ENCODE measurements at places on chromosomes 11 and 22.

DNA sequence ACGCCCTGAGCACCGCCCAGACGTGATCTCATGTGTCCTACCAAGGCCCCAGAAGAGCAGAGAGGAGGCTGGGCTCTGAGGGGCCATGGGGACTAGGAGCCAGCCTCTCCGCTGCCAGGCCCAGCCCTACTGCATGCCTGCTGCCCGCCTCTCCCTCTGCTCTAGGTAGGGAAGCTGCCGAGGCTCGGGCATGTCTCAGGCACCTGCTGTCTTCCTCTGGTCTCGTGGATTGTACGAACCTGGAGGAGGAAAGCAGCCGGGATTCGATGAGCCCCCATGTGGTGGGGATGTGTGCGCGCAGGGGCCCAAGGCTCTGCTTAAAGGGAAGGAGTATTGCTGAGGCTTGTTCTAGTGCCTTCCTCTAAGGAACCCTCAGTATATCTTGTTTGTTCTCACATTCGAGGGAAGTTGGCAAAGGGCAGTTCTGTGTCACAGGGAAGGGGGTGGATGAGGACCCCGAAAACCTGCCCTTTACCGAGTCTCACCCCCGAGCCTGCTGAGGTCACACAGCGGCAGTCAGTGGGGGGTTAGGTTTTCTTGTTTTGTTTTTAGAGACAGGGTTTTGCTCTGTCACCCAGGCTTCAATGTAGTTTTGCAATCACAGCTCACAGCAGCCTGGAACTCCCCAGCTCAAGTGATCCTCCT lies 21.2 kb downstream of the DAGLA start:
- DNase-seq = no peak

GRCh38 chr11:88151709-88152265 lies 23.5 kb downstream of the RAB38 start:
- DNase-seq = no peak

DNA sequence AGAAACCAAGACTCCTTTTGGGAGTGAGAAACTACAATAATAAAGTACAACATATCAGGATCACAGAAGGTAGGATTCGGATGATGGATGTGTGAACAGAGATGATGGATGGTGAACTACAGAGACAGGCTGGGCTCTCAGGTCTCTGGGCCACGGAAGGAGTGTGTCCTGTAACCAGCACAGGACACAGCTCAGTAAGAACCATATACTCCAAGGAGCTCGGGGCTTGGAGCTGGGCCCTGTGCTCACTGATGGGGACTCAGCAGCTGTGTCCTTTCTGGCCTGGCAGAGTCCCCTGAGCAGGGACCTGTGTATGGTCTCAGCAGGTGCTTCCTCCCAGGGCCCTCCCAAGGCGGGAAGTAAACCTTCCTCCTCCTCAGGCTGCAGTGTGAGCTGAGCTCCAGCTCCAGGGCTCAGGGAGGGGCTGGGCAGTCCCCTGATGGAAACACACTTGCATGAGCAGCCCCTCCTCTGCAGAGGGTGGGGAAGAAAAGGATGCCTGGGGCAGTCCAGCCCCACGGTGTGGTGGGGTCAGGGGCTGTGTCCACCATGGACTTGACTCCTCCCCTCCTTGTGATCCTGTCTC lies 39.8 kb upstream of the TOP3B start:
- DNase-seq = no peak

GRCh38 chr11:112583261-112583893 lies 322.7 kb upstream of the PLET1 start:
- no peak for DNase-seq

DNA sequence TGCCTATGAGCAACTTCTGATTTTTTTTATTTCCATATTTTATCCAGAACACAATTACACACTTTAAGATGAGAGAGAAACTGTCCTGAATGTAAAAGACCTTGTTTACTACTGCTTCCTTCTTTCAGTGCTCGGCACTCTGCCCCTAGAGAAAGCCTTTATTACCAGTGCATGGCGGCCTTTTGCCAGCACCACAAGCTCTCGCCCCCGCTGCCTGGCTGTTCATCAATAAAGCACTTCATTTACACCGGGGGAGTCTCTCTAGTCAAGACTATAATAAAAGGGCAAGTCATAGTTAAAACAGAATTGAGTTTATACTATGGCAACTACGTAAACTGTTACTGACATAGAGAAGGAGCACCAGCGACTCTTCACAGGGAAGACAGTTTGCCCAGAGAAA lies 259.5 kb downstream of the CADM1 start:
- DNase-seq = no peak

DNA sequence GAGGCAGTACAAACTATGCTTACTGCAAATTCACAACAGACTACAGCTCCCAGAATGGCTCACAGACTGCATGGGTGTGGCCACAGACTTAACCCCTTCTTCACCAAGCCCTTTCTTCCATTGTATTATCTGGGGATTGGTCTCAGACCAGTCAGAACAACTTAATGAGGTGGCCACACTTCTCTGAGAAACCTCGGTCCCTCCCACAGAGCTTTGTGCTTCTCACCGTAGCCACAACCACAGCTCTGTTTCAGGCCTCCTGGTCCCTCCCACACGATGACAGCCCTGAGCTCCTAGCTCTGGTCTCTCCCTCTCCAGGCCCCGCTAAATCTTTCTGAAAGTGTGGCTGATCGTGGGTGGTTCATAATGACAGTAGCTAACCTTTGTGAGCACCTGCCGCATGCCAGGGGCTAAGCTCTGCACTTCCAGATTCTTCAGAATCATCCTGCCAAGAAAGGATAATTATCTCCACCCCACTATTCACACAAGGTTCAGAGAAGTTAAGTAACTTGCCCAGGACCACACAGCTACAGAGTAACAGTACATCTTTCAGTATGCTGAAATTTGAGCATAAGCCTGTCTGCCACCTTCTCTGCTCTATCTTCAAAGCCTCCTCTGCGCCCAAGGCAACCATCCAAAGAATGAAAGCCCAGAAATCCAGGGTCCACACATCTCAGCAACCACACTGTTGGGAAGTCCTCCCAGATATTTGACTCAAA lies 5.4 kb downstream of the PDE2A start:
- no peak for DNase-seq
